NCI-H1105 treated with DMSO at 0.1 percent for 48 hours (cell line): ENCODE measurements at places on chromosomes 7 and 10.

- no peak for DNase-seq
Measured at GRCh38 chr7:14841869-14842268, 60.7 kb downstream of the DGKB start.

DNA sequence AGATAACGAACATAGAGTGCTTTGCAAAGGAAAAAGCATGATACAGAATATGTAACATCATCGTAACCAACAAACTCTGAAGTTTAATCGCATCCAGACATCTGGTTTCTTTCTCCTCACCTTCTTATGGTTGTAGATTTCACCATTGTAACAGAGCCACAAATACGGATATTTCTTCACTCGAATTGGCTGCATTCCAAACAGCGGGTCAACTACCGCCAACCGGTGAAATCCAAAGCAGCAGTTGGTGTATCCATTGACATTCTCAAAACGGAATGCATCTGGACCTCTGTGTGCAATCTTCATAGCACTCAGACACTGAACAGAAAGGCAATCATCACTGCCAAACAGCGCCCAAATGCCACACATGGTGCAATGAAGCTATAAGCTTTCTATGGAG, 3.4 kb downstream of the ASNS start:
- no peak for DNase-seq

- DNase-seq, result no peak
Measured at GRCh38 chr7:4074994-4075393, 607.1 kb upstream of the FOXK1 start.

DNA sequence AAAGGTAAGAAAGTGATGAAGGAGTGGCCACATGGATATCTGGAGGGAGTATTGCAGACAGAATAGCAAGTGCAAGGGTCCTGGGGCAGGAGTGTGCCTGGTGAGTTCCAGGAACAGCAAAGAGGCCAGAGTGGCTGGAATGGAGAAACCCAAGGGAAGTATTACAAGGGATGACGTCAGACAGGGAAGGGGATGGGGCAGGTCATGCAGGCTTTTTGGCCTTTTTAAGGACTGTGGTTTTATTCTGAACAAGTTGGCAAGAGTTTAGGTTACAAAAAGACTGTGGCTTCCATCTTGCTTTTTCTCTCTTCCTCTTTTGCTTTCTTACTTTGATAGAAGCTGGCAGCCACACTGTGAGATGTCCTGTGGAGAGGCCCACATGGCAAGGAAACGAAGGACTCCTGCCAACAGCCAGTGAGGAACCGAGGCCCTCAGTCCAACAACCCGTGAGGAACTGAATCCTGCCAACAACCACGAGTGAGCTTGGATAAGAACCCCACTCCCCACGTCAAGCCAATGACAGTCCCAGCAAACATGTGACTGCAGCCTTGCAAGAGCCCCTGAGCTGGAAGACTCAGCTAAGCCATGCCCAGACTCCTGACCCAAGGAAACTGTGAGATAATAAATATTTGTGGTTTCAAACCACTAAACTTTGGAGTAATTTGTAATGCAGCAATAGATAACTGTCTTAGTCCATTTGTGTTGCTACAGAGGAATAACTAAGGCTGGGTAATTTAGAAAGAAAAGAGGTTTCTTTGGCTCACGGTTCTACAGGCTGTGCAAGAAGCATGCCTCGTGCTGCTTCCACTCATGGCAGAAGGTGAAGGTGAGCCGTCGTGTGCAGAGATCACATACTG, 19.8 kb upstream of the KDM7A start:
- DNase-seq, result no peak

GRCh38 chr10:79442171-79443040, 3.0 kb downstream of the ZCCHC24 start:
- DNase-seq, result no peak

- no peak for DNase-seq
Measured at GRCh38 chr10:122127943-122128342, 139.0 kb downstream of the TACC2 start.

GRCh38 chr10:3325954-3326750, 153.6 kb upstream of the PITRM1 start:
- no peak for DNase-seq

GRCh38 chr10:123583639-123584418, 82.3 kb upstream of the GPR26 start:
- DNase-seq, result peak; percentile 48

DNA sequence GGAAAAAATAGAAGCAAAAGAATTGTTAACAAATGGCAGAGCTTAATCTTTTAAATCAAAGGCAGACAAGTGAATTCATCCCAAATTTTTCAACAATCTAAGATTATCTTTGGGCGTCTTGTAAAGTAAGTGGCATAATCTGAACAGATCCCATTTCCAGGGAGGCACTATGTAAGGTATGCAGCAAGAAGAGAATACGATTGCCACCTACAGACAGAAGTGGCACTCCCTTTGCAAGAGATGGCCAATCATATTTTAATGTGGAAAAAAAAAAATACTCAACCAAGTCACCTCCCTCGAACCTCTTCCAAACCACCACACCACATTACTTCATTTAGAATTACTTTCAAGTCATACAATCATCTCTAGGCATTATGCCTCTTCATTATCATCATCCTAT, 4.0 kb downstream of the GFRA1 start:
- DNase-seq, result no peak
